CD4-positive, alpha-beta T cell treated with Interleukin-10 for 1 hour (primary cell): ENCODE measurements at places on chromosomes 2 and 18.

DNA sequence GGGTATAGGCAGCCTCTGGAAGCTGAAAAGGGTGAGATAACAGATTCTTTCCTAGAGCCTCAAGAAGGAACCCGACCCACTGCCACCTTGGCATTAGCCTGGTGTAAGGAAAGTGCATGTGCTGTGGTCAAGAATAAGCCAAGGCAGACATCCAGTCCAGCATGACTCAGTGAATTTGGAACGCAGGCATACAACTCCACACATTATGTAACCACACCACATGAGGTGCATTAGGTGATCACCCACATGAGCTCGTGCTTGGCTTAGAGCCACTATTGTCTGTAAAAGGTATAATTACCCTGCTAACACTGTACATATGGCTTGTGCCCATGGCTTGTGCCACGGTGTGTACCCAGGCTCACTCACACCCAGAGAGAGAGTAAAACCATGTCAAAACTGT lies 583.7 kb upstream of the HNMT start:
- no peak for DNase-seq

DNA sequence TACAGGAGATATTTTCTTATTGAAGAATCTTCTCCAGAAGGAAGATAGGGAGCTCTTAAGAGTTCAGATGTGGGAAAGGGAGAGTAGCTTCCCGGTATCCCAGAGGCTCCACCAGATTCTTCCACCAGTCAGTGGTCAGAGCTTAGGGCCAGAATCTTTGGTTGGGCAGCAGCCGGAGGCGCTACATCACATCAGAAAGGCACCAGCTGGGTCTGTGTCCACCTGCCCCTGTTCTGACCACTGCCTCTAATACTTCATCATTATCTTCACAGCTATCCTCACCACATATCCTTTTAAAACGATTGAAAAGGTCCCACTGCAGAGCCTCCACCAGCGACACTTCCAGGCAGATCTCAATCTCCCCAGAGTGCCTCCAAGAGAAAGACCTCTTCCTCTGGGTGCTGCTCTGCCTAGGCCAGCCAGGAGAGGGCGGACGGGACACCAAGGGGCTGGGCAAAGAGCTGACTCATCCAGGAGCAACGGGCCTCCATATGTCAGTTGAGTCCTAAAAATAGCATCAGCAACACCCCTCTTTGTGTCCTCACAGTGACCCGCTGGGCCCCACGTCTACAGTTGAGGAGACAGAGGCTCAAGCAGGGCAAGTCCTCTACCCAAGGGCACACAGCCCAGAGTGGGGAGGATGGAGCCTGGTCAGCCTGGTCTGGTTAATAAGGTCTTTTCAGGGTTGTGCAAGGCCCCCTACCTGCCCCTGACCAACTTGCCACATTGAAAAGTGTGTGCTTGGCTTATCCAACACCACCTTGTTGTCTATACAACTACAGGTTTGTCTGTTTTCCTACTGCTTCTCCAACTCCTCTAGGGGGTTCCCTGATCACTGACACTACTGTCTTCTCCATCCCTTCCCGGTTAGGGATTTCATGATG lies 81.2 kb downstream of the ADD2 start:
- no peak for DNase-seq

DNA sequence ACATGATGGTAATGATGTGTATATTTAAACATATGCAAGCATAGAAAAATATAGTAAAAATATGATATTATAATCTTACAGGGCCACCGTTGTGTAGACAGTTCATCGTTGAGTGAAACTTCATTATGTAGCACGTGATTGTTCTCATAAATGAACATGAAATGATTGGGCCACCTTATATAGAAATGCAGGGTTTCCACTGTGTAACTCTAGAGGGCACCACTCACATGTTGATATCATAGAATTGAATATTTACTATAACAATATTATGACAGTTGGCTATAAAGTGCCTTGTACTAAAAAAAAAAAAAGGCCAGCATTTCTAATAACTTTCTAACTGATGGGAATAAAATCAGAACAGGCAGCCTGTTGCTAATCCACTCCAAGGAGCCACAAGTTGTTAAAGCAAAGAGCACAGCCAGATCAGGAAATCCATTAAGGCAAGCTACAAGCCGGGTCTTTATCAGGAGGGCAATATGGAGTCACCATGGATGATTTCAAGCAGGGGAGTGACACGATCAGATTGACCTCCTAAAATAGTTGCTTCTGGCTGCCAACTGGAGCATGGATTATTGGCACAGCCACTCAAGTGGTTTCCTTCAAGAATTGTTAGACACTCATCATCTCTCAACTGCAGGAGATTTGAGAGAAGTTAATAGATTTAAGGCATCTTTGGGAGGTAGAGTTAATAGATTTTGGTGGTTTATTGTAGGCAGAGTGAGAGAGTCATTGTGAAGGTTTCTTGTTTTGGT lies 16.7 kb downstream of the IL1F10 start:
- DNase-seq: peak; percentile 29

GRCh38 chr2:71907503-71907902 lies 240.2 kb downstream of the CYP26B1 start:
- no peak for DNase-seq

DNA sequence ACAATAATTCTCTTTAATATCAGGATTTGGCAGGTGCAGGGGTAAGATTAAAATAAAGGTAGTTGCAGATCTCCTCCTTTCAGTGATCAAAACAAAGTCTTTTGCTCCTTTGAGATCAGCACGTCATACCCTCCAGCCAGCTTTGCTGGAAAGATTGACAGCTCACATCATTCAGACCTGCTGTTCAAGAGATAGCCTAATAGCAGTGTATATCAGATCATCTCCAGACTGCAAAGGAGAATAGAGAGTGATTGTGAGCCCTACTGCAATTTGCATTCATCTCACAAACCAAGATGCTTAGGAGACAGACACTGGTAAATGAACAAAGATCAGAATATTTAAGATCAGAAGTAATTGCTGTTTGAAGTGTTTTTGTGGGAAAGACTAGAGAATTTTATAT lies 135.8 kb upstream of the DSEL start:
- DNase-seq: no peak

DNA sequence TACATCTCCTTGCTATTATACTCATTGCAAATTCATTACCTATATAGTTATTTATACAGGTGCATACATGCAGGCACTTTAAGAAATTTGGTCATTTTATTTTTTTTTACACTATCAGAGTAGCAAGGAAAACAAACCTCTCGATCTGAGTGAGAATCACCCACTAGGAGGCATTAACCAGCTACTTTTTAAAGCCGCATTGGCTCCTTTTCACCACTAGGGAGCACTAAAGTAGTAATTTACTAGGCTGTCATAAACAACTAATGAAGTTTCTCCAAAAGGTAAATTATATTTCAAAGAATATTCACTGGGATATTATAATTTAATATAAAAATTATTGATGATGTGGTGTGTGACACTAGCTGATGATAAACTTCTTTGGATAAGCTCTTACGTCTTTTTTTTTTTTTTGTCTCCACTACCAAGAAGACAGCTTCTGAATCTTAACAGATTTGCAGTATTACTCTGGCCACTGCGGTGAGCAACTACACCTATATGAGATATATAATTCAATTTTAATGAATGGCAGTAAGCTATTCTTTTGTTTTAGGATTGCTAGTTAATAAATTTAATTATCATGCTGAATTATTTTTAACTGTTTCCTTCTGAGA lies 101.9 kb downstream of the NOL4 start:
- peak; percentile 4 for DNase-seq

GRCh38 chr2:163802284-163802683 lies 66.5 kb upstream of the FIGN start:
- no peak for DNase-seq

GRCh38 chr18:12034241-12035100 lies 53.2 kb downstream of the IMPA2 start:
- no peak for DNase-seq

DNA sequence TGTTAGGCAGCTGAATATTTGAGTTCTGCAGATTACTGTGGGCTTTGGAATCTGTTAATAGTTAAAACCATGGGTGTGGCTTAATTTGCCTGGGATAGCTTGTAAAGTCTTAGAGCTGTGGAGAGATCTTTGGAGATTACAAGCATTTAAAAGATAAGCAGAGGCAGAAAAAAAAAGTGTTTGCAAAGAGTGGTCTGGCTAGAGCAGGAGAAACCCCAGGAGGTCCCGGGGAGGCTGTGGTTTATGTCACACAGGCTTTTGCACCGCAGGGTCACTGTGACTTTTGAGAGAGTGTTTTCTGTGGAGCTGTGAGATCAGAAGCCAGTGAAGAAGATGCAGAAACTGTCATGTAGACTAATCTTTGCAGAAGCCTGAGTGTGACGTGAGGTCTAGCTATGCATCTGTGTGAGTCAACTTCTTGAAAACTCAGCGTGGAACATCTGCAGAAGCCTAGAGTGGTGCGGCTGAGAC lies 49.0 kb downstream of the SETBP1 start:
- DNase-seq: peak; percentile 61

DNA sequence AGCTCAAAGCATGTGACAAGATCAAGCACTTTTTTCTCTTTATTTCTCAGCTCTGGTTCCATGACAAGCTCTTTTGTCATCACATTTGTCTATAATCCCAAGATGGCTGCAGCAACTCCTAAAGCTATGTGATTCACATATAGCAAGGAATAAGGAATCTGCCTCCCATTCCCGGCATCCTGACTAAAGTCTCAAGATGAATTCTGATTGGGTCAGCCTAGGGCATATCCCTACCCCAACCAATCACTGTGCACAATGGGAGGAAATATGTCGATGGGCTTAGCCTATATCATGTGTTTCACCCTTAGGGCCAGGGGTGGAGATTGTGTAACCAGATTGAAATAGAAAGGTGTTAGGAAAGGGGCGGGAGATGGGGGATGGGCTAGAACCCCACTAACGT lies 23.1 kb upstream of the COLEC12 start:
- DNase-seq: no peak

DNA sequence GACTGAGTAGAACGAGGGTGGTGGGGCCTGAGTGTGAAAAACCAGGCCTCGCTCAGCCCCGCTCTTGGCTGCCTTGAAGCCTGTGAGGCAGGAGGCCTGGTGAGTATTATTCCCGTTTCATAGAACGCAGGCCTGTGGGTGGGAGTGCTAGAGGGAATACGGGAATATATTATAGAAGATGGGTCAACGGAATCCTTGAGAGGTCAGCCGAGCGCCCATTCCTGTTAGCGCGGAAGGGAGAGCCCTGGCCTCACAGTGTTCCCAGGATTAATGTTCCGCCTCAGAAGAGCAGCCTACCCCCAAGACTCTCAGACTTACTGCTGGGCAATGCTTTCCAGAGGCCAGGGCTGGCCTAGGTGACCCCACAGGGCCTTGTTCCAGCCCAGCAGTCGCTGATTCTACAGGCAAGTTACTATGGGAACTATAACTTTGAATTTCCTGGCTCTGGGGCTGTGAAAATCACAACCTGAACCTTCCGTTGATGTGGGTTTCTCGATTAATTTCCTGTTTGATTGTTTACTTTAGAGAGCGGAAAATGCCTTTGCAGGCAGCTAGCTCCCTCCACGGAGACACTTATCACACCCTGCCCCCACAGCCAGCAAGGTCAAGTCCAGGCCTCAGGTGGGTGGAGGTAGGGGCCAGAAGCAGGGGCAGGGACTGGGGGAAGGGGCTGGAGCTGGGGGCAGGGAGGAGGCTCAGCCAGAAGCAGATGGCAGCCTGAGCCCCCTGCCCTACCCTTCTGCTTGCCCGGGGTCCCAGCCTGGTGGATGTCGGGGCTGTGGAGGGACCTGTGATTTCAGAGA lies 108.3 kb downstream of the SMAD7 start:
- peak; percentile 82 for DNase-seq

DNA sequence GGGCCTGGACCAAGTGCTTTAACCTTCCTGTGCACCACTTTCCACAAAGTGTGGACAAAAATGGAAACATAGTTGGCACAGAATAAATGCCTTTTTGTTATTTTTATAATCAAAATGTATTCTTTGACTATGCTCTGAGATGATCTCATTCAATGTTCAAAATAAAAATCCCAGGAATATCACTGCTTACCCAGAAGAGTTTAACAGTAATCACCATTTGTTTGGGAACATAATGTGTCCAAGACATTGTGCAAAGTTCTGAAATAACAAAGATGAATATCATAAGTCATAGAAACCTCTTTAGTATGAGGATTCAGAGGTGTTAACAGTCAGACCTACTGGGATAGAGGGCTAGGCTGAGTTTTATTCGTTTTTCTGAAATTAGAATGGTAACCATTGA lies 668.1 kb downstream of the CNTNAP5 start:
- no peak for DNase-seq

- DNase-seq: no peak
Observed at GRCh38 chr2:172323256-172323655, 104.1 kb upstream of the ITGA6 start.

DNA sequence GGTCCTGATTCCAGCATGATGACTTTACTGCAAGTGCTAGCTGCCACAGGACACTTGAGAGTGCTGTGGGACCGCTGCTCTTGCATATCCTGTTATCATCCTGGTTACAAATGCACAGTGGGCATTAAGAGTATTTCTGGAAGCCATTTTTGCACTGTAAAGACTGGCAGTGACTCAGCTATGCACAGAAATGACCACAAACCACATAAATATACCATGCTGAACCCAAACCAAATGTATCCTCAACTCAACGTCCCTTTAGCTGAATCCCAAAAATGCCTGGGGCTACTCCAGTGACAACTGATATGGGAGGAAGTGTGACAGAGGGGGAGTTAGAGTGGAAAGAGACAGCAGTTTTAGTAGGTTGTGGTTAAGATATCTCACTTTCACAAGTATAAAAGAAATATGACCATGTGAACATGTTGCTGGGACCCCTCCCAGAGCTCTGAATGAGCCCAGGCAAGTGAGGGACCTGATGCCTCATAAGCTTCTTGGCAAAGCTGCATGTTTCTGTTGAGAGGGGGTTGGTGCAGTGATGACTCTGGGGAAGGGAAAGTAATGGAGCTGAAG lies 37.3 kb downstream of the RHBDD1 start:
- no peak for DNase-seq

DNA sequence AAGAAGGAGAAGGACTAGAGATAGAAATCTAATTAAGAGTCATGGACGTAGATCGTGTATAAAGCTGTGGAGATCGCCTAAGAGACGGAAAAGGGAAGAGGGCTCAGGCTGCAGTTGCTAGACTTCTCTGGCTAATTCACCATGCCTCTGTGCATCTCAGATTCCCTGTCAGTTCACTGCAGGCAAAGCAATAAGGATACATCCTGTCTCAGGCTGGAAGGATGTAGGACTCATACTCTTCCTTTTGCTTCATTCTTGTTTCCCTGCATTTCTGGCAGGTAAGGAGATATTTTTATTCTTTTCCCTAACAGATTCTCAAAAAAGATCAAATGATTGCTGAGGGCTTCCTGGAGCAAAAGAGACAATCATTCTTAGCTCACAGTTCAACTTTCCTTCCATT lies 112.5 kb downstream of the AP1S3 start:
- no peak for DNase-seq

- no peak for DNase-seq
Observed at GRCh38 chr2:142472382-142472781, 341.6 kb upstream of the LRP1B start.

DNA sequence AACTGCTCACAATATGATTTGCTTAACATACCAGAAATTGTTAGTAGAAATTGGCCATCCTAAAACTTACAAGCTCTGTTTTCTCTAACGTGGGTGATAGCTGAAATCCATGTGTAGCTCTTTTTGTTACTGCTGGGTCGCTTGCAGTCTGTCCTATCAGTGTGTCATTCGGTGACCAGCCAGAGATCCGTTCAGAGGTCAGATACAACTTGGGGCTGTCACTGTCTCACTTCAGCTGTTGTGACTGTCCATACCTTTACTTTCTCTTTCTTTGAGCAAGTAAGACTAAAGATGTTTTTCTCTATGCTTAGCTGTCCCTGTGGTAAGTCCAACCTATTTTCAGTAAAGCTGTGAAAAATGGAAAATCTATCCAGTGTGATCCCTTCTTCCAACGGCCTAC lies 282.9 kb upstream of the KCNH7 start:
- no peak for DNase-seq

- no peak for DNase-seq
Observed at GRCh38 chr18:77481541-77481940, 231.9 kb downstream of the GALR1 start.
